Heart right ventricle (tissue), 16 donors: ENCODE measurements at places on chromosomes 3 and 15. TPM values are rescaled to one million over a fixed set of nuclear protein-coding genes. Genes with fewer than 3 reads are reported as not detected.

Gene SPSB4
- 2.1 TPM for total RNA-seq

DNA sequence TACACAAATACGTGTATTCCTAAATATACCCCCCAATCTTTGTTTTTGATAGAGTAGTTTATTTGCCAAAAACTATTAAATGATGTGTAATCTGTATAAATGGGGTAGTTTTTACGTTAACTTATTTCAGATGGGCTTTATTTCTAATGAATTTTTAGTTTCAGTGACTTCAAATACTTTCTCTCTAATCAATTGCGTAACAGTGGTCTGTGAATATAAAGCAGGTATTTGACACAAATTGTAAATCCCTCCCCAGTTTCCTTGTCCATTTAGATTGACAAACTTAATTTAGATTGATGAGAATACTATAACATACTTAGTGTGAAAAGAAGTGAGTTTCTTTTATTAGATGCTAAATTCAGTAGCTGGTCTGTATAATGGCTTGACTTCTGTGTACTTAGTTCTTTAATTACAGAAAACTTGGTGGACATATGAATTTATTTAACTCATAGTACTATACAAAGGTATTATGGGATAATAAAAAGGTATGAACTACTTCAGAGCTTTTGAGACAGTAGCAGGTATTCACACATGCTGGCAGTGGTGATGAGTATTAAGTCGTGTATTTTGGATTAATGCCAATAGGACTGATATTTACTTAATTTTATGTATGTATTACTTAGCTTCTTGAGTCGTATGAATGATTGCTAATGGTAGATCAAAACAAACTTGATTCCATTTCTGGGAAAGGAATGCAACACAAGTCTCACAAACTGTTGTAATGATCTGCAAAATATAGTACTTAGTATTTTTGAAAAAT, 81.6 kb downstream of the STT3B start:
- DNase-seq, result no peak

DNA sequence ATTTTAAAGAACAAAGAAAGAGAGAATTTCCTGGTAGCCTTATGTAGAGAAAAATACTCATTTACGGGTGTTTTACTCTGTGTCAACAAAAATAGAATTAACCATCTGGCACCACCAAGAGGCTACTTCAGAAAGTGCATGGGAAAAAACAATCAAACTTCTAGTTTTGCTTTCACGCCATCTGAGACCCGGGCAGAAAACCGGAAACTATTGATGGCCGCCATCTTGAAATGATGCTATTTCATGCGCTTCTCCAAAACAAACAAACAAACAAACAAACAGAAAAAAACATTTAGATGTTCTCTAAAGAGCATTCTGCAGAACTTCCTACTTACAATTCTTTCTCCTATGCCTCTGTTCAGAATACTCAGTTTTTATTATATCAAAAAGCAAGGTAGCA, 49.4 kb upstream of the SYNPR start:
- DNase-seq, result no peak

DNA sequence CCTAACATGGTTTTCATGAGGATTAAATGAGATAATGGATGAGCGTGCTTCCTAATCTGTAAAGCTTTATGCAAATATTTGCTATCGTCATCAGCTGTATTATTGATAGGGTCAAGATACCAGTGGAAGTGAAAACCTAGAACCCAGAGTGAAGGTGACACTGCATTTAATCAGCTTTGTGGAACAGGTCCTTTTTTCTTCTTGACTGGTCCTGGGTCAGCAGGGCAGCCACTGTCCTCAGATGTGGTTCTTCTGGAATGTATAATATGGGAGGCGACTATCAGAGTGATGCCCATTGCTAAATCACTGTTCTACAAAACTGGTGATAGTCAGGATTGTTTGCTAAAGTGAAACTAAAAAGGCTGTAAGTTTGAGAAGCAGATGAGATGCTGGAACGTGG, 41.4 kb downstream of the SORD start:
- DNase-seq, result no peak

Gene CCR5
- 0.57 TPM for total RNA-seq

Gene ARL6IP5
- 190 TPM for total RNA-seq

DNA sequence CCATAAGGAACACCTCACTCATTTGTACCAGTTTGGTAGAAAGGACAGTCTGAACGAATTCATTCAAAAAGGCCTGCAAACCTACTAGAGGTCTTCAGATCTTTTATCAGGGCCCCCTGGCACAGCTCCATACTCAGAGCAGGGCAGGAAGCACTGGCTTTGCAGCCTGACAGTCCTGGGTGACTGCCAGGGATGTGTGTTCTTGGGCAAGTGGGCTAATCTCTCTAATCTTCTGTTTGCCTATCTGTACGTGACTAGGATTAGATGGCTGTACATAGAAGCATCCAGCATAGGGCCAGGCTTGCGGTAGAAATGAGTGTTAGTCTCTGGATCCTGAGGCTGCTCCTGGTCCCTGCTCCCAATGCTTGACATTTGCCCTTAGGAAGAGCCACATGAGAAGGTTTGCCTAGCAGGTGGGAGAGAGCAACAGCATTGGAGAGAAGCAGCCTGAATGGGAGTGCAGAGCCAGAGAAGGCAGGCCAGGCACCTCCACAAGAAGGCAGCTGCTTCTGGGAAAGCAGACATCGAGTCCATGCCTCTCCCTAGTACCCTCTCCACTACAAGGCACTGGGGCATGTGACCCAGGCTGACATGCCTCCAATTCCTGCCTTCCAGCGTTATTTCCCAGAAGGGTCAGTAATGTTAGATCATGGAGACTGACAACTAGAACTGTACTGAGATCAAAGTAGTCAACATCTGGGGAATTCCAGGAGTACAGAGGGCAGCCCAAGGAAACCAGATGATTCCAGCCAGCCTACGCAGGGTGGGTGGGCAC, 1.0 kb upstream of the CXCR6 start:
- no peak for DNase-seq

Gene ARGFX
- total RNA-seq, result not detected

DNA sequence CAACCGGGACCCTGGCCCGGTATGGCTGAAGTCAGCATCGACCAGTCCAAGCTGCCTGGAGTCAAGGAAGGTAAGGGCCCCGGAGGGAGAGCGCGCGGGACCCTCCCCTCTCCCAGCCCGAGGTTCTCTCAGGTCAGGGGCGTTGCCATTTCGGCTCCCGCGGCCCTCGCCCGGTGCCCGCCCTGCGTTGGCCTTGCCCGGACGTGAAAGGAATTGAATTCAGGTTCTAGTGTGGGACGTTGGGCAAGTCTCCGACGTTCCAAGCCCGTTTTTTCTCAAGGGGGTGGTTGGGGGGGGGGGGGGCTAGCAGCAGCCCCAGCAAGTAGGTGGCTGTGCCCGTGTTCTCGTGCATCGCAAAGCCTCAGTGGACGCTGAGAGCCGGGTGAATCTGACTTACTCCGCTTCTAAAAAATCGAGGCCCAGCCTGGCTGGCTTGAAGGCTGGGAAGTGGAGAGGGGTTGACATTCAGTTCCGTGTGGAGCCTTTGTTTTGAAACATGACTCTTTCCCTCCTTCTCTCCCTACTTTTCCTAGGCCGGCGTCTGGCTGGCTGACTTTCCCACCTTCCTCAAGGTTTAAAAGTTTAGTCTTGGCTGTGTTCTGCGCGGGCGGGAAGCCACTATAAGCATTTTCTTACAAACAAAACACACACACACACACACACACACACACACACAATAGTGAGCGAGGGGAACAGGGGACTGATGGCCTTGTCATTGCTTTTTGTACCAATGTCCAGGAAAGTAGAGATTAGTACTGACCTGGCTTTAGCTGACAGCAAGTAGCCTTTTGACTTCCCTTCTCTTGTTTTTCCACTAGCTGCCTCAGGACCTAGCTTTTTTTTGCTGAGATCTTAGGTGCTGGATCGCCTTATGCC, at the start of gene UTS2B:
Gene UTS2B (minus strand): TSS at position 873 of the 876 bp plus-strand sequence. CDS start 48,337 bp downstream, outside the sequence.
- DNase-seq, result peak; percentile 44

DNA sequence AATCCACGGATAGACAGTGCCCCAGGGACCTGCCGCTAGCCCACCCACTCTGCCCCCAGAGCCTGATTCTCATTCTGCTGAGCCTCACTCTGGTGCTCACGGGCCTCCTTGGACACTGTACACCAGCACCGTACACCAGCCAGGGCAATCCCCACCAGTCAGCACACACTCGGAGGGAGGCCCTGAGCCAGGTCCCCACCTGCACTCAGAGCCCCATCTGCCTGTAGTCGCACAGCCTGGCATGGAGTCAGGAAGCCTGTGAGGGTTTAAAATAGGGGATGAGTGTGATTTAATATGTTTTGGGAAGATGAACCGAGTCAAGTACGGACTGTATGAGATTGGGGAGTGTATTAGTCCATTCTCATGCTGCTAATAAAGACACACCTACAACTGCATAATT, 223.0 kb downstream of the SLCO3A1 start:
- DNase-seq, result no peak

Gene SLC15A2
- 4.4 TPM for total RNA-seq

GRCh38 chr3:115687721-115688120, 64.4 kb downstream of the GAP43 start:
- no peak for DNase-seq

DNA sequence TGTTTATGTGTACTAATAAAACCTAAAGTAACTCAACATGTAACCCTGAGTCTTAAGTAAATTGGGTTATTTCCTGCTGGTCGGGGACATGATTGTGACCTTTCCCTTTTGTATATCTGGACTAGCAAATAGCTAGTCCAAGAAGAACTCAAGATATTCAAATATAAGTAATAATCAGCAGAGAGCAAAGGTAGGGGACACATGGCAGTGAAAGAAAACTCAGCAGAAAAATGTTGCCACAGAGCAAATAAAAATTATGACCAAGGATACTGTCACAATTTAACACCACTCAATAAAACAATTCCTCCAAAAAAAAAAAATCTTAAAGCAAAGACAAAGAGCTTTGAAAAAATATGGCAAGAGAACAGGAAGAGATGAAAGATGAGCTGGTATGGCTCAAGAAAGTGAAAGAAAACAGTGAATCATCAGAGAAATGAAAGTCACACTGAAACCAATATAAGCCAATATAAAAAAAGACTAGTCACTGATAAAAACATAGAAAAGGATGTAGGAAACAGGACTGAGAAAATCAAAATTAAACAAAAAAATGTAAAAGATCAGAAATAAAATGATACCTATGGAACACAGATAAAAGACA, 43.4 kb downstream of the HLTF start:
- DNase-seq, result no peak

GRCh38 chr15:50341616-50342136, 13.3 kb downstream of the GABPB1 start:
- DNase-seq, result no peak

DNA sequence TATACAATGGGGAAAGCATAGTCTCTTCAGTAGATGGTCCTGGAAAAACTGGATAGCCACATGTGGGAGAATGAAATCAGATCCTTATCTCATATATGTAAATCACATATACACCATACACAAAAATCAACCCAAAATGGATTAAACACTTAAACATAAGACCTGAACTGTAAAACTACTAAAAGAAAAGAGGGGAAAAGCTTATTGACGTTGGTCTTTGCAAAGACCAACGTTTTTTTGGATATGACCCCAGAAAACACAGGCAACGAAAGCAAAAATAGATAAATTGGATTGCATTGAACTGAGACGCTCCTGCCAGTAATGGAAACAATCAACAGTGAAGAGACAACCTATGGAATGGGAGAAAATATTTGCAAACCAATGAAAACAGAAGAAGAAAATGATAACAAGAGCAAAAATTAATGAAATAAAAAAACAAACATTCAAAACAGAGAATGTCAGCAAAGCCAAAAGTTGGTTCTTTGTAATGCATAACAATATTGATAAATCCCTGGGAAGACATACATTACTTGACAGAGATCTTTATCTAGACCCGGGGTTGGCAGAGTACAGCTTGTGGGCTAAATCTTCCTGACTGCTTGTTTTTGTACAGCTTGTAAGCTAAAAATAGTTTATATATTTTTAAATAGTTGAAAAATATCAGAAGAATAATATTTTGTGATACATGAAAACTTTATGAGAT, 86.9 kb downstream of the NEO1 start:
- DNase-seq, result no peak

- DNase-seq, result peak; percentile 74
Measured at GRCh38 chr3:186209810-186210752, 101.2 kb upstream of the ETV5 start.

Gene CLDN18
- total RNA-seq, result not detected

Gene ISL2
- total RNA-seq, result not detected

DNA sequence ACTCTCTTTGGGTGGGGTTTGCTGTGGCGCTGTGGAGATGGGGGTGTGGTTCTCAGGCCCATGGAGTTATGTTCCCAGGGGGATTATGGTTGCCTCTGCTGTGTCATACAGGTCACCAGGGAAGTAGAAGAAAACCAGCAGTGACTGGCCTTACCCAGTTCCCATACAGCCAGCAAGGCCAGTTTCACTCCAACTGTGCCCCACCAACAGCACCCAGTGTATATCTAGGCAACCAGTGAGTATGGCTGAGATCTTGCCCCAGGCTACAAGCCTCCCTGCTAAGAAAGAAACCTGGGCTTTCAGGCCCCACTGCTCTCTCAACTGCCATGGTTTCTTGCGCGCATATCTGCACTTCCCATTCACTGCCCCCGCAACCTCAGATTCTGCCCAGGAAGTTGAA, 31.4 kb upstream of the RARB start:
- DNase-seq, result no peak

DNA sequence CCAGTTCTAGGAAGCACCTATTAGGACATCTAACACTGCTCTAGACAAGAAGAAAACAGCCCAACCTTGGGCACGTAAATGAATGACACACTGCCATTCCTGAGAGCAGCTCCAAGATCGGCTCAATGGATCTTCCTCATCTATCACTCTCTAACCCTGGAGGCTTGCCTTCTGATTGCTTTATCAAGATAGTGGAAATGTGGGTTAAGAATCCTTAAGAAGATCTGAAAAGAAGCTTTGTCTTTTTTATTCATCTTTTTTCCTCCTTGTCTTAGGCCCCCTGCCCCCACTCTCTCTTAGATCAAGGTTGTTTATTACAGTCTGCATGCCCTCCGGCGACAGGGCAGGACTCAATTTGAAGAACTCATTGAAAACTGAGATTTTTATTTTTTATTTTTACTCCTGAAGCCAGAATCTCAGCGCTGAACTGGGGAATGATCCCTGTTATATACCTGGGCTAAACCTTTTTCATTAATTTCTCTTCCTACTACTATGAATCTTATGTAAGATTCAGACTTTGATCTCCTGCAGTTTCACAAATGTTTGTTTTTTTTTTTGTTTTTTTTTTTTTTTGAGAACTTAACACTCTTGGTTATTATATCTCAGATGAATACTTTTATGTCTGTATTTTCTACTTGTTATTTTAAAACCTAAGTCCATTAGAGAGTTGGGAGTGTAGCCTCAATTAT, 219.5 kb downstream of the SV2B start:
- DNase-seq, result no peak

DNA sequence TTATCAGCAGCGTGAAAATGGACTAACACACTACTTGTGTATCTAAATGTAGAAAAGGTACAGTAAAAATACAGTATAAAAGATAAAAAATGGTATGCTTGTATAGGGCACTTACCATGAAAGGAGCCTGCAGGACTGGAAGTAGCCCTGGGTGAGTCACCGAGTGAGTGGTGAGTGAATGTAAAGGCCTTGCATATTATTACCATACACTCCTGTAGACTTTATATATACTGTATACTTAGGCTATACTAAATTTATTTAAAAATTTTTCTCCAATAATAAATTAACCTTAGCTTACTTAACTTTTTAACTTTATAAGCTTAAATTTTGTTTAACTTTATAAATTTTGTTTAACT, 67.2 kb upstream of the TSPAN3 start:
- DNase-seq, result no peak

Gene LRTM1
- total RNA-seq, result not detected

- no peak for DNase-seq
Measured at GRCh38 chr3:197393711-197394110, 95.3 kb upstream of the DLG1 start.
